CD4-positive, alpha-beta T cell treated with Interleukin-12 subunit alpha and Interleukin-12 subunit beta, for 1 hour (primary cell): ENCODE measurements at places on chromosomes 2 and 18.

DNA sequence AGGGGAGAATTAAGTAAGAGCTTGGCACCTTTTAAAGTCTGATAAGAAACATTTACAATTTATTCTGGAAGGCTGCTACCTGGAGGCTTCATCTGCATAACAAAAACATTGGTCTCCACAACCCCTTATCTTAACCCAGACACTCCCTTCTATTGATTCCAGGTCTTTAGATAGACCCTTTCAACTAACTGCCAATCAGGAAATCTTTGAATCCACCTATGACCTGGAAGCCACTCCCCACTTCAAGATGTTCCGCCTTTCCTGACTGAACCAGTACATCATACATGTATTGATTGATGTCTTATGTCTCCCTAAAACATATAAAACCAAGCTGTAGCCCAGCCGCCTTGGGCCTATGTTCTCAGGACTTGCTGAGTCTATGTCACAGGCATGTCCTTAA, 289.4 kb downstream of the AGPS start:
- DNase-seq, result no peak

GRCh38 chr2:182631299-182631698, 84.8 kb upstream of the DNAJC10 start:
- no peak for DNase-seq

GRCh38 chr2:218570850-218571249, 2.2 kb downstream of the CNOT9 start:
- no peak for DNase-seq

DNA sequence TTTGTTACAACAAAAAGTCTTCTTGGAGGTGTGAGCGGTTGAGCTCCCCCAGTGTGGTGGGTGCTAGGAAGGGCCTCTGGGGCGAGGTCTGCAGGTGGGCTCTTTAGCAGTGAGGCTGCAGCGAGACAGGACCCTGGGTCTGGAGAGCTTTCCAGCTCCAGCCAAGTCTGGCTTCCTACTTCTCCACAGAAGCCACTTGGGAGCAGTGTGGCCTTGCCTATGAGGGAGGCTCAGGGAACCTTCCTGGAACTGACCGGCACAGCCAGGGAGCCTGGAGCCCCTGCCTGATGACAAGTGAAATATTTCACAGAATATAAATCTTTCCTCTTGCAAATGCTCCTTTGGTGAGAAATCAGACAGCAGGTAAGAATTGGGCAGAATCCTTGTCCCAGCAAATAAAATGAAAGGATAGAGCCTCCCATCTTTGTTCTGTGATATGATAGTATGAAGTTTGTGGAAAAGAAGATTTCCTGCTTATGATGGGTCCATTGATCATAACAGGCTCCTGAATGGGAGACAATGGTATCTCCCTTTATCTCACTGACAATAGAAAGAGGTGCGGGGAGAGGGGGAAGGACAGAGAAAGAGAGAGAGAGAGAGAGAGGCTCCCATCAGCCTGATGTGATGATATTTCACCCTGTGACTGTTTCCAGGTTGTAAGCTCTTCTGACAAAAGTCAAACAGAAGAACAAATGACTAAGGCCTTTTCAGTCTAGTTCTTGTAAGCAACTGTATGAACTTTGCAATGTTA, 289.8 kb upstream of the SPRED2 start:
- DNase-seq, result no peak

DNA sequence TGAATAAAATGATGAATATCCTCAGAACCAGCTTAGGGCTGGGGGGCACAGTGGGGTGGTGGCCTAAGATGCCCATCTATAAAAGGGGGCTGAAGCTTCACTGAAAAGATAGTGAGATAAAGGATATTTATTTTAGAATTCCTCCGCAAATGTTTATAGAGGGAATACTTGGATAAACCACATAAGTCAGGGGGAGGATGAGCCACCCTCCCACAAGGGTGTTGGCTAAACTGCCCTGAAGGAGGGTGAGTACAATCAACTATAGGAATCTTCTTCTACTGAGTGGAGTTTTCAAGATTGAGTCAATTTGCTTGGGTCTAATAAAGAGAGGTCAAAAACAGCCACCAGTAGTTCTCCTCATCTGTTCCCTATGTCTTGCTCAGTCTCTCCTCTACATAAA, 114.5 kb upstream of the TANK start:
- DNase-seq, result no peak

DNA sequence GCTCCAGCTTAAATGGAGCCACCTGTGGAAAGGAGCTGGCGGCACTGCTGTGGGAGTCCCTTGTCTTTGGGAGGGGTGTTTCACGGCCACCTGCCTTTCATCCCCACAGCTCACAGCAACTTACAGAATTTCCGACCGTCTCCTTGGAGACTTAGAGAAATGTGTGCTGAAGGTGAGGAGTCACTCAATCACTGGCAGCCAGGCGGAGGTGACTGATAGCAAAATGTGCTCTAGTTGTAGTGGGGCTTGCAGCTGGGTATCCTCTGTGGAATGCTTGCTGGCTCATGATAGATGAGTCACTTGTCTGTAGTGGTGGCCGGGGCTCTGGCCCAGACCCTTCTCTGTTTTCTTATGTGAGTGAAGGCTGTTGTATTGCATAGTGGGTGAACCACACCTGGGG, 110.7 kb downstream of the SH3RF3 start:
- no peak for DNase-seq

DNA sequence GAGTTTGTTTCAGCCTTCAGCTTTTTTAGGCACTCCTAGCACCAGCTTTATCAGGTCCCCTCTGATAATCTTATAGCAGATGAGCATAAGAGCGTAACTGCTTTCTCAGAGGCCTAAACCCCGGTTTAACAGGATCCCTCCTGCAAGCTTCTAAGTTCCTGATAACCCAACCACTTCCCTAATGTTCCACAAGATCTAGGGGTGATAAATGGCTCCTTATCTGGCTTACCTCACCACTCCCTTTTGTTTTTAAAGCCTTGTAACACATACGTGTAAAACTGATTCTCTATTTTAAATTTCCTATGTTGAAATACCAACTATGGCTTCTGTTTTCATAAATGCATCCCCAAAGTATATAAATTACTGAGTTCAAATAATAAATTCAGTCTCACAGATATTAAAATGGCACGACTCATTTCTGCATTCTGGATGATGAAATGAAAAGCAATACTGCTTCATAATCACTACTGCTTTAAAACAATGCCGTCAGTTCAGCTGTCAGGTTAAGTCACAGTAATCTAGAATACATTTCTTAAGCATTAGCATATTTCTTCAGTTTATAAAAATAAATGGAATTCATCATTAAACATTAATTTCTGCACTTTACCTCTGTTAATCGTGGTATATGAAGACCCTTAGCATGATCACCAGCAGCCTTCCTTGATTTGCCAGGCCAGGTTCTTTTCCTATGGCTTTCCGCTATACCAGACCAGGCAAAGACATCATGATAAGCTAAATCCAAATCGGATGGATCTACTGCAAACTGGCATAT, 126.3 kb downstream of the C2orf74 start:
- DNase-seq, result no peak
